EH (cell line): ENCODE measurements at places on chromosomes 5 and 9.
A peak's percentile ranks its signal among the peaks of the same experiment; 100 is the strongest.

GRCh38 chr5:56352808-56353590 lies 119.9 kb upstream of the ANKRD55 start:
- DNase-seq: no peak

GRCh38 chr5:138595180-138595795 lies 20.1 kb upstream of the HSPA9 start:
- DNase-seq: no peak

- no peak for DNase-seq
Measured at GRCh38 chr5:158811921-158812320, 287.8 kb downstream of the EBF1 start.

GRCh38 chr9:80878556-80878955 lies 810.8 kb downstream of the TLE1 start:
- DNase-seq: no peak

DNA sequence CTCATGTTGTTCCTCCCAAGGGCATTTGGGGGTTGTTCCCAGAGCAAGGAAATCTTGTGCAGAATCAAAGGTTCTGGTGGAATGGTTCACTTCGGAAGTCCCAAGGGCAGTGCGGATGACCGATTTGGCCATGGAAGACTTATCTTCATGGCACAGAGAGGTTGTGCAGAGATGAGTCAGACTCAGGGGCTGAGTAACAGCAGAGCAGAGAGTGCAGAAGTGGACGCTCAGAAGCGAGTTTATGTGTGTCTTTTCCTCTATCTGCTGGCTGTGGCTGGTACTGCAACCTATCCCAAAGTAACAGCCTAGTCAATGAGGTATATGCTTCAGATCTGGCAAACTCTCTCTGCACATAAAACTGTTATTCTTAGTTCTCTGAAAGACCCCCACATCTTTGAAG lies 118.1 kb downstream of the DPYSL3 start:
- peak; percentile 84 for DNase-seq

DNA sequence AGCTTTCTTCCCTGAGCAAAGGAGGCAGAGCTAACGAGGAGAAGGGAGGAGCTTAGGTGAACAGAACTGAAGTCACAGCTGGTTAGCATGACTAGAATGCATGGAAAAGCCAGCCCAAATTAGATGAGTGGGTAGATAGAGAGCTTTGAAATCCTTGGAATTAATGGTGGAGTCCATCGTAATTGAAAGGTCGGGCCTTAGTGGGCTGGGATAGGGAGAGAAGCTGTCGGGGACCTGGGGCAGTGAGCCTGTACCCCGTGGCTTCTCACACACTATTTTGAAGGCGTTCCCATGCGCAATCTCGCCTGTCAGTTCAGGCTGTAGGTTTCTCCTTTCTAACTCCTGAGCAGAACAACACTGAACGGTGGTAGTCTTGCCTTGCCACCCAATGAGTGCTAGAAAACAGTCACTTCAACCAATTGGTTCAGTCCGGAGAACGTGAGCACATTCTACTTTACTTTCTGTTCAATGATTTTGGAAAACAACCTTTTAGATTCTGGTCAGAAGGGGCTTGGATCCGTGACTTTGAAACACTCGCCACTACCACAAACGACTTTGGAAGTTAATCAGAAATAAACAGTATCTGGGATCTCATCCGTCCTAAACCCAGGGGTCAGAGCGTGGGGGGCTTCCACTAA lies 655 bp upstream of the RAI14 start:
- DNase-seq: peak; percentile 93

- no peak for DNase-seq
Measured at GRCh38 chr9:96241391-96241809, 60.6 kb downstream of the HSD17B3 start.

- peak; percentile 76 for DNase-seq
Measured at GRCh38 chr5:79025054-79025472, 40.0 kb upstream of the ARSB start.

GRCh38 chr9:133103987-133104505 lies 17.0 kb downstream of the RALGDS start:
- no peak for DNase-seq

GRCh38 chr9:135504262-135505243 lies 4.1 kb downstream of the MRPS2 start:
- peak; percentile 62 for DNase-seq

DNA sequence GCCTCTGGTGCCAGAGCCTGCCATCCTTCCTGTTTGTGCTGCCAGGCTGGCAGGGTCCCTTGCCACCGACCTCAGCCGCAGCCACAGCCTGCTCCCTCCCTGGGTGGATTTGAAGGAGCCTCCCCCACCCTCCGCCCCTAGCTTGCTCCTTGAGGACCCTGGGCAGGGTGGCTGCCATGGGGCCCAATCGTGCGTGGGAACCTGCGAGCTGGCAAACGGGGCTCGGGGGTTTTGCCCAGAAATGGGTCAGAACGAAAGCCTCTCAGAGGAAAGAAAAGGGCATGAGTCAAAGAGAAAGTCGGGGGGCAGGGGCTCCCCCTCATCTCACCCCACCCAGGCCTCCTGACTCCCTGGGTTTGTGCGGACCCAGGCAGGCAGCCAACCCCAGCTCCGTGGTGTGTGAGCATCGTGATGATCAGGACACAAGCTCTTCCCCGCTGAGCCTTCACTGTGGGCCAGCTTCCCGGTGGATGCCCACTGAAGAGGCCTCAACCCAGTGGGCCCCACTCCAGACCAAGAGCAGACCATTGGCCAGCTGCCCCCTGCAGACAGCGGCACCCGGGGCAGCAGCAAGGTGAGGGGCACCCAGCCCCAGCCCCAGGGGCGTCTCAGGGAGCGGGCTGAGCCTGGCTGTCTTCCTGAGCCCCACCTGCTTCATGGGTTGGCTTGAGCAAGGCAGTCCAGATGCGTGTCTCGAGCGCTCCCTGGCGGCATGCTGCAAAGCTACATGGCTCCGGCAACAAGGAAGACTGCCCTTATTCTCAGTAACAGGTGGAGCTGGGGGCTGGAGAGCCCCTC lies 3.0 kb upstream of the FUT7 start:
- peak; percentile 80 for DNase-seq

DNA sequence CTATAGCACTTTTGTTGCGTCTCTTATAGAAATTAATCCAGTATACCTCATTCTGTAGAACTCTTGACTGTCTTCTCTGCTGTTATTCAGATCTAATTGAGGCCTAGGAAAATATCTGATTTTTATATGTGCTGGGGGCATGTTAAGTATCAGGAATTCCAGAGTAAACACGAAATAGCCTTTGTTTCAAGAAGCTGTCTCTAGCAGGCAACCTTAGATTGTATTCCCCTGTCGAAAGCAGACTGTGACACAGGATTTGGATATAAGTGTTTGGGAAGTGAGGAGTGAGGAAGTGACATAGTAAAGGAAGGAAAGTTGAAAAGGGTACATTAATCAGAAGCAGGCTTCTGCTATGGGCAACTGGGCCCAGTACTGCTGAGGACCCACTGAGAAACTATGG lies 72.1 kb upstream of the RASA1 start:
- peak; percentile 54 for DNase-seq

- peak; percentile 42 for DNase-seq
Measured at GRCh38 chr5:87127956-87128687, 139.6 kb upstream of the RASA1 start.

- no peak for DNase-seq
Measured at GRCh38 chr9:96167011-96167410, 135.0 kb downstream of the HSD17B3 start.

- DNase-seq: no peak
Measured at GRCh38 chr9:108443019-108443633, 412.7 kb downstream of the ACTL7B start.

DNA sequence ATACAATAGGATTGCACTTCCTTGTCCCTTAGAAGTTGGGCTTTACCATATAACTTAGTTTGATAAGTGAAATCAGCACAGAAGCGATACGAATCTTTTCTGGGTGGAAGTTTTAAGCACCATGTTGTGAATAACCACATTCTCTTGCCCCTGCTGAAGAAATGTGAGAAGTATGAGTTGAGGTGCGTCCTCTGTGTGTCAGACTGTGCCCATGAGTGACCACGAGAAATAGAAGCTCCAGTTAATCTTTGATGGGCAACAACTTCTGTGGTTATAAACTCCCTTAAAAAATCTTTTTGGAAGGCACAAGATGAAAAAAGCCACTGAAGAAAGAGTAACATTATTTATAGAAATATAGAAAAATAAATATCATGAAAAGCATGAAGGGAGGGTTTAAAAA lies 668.2 kb downstream of the DTWD2 start:
- DNase-seq: no peak

- peak; percentile 37 for DNase-seq
Measured at GRCh38 chr5:134649163-134649835, 714 bp downstream of the SEC24A start.

GRCh38 chr5:38808666-38809343 lies 37.0 kb upstream of the OSMR start:
- DNase-seq: no peak

GRCh38 chr9:37971108-37971459 lies 67.2 kb upstream of the SLC25A51 start:
- no peak for DNase-seq

GRCh38 chr5:116411101-116411571 lies 163.5 kb downstream of the SEMA6A start:
- no peak for DNase-seq

DNA sequence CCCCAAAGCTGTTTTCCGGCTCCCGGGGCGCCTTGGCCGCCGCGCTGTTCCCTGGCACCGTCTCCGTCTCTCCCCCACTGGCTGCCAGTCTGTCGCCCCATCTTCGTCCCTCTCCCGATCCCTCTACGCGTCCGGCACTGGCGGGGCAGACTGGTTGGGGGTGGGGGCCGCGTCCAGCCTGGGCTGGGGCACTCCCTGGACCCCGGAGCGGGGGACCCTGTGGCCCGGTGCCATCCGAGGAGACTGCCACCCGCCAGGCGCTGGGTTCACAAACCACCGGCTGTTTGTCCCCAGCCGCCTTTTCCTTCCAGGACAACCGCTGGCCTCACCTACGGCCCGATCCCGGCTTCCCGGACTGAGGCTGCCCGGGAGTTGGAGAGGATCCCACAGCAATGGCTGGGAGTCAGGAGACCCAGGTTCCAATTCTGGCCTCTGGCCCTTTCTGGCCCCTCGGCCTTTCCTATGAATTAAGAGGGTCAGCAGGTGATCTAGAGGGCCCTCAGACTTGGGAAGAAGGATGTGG lies 1.0 kb upstream of the FIBCD1 start:
- no peak for DNase-seq

DNA sequence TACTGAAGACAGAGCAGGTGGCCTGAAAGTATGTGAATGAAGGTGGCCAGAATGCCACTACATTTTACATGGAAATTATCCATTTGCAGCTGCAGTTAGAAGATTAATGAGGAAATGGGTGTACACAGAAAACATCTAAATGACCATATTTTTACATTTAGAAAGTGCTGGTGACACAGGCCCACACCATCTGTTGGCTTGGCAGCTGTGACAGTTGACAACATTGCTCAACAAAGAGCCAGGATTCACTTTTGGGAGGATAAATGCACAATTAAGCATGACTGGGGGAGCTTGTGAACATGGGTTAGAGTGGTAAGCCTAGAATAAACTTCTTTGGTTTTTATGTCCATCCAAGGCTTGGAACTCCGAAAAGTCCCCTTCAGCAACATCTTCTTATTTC lies 360.5 kb downstream of the KCTD16 start:
- no peak for DNase-seq

GRCh38 chr5:115671939-115672338 lies 46.1 kb upstream of the TMED7 start:
- no peak for DNase-seq

GRCh38 chr5:95043234-95043633 lies 241.7 kb downstream of the MCTP1 start:
- no peak for DNase-seq

GRCh38 chr9:91056917-91057316 lies 255.3 kb downstream of the SYK start:
- DNase-seq: peak; percentile 50

GRCh38 chr9:34746526-34746925 lies 36.6 kb upstream of the CCL21 start:
- no peak for DNase-seq

DNA sequence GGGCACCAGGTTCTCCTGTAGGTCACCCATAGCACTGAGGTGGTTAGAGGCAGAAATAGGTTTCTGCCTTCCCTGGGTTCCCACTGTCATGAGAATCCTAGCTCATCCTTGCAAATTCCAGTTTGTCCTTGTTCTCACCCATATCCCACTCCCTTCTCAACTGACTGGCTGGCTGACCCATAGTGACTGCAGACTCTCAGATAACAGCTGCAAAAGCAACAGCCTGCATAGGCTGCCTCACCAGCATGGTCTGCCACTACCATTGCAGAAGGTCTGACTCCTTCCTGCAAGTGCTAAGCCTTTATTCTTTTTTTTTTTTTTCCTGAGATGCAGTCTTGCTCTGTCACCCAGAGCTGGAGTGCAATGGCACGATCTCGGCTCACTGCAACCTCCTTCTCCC lies 194.0 kb downstream of the SEMA6A start:
- DNase-seq: no peak

GRCh38 chr5:134581241-134581981 lies 51.2 kb downstream of the SAR1B start:
- DNase-seq: no peak

GRCh38 chr5:133200256-133200655 lies 148.4 kb downstream of the HSPA4 start:
- DNase-seq: no peak

- DNase-seq: peak; percentile 3
Measured at GRCh38 chr5:130164966-130165365, 260.7 kb downstream of the CHSY3 start.

- peak; percentile 67 for DNase-seq
Measured at GRCh38 chr5:42949348-42950115, 90.6 kb downstream of the ANXA2R start.

- no peak for DNase-seq
Measured at GRCh38 chr5:134071614-134072207, 42.8 kb upstream of the TCF7 start.

- DNase-seq: no peak
Measured at GRCh38 chr5:133830911-133831310, 137.5 kb downstream of the C5orf15 start.

GRCh38 chr9:112299514-112299913 lies 33.9 kb downstream of the PTBP3 start:
- peak; percentile 41 for DNase-seq

DNA sequence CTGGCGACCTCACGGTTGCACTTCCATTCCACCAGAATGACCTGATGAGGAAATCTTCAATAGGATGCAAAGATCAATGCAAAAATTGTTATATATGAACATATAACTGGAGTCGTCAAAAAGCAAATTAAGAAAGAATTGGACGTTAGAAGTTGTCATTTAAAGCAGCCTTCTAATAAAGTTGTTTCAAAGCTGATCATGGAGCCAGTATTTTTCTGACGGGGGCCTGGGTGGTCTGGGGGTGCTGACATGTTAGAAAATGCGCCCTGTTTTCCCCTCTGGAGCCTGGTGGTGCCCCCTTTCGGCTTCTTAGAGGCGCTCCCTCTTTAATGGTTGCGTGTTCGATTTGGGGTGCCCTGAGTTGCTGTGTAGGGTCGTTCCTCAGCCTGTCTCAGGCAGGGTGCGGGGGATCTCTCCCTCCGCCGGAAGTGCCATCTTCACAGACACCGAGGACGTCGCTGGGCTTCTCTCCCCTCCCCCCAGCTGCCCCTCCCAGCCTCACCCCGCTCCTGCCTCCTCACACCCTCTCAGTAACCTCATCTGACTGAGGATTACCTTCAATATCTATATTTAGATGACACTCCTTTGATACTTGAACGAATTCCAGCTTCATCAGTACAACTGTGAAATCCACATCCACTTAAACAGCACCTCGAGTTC lies 18.3 kb downstream of the PTGES2 start:
- no peak for DNase-seq

GRCh38 chr5:168089201-168089887 lies 202.1 kb upstream of the WWC1 start:
- DNase-seq: no peak
